Endothelial cell of umbilical vein (primary cell): ENCODE measurements at places on chromosomes 3 and 15. TPM values are rescaled to one million over a fixed set of nuclear protein-coding genes. Genes with fewer than 3 reads are reported as not detected.
A peak's percentile ranks its signal among the peaks of the same experiment; 100 is the strongest.

Gene TM4SF4
- total RNA-seq, result not detected in 2 replicates

- no peak overlapping the region for H3K4me3 ChIP-seq
- H3K36me3 ChIP-seq, result no peaks in the 10 kb centered on the region
- H3K27ac ChIP-seq, result no peak overlapping the region
- no peak for DNase-seq
- H3K27me3 ChIP-seq, result peaks cover 9% of the 10 kb centered on the region
These were observed 31.2 kb upstream of the RIOX2 start for GRCh38 chr3:98003306-98003969.

Gene ACTC1
- total RNA-seq, result not detected in 2 replicates

Gene CXCR6
- total RNA-seq, result not detected in 2 replicates

DNA sequence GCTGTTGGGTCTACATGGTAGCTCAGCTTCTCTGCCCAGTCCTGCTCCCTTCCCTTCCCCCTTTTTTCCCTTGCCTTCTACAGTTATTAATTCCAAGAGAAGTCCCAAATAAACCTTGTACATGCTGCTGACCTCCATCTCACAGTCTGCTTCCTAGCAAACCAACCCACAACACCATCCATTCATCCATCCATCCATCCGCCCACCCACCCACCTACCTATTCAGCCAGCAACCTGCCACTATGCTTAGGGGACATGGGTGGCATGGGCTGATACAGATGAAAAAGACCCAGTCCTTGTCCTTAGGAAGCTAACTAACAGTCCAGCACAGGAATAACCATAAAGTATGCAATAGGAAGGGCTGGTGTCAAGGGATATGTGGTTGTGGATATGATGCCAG is 5.7 kb downstream of the TNFAIP8L3 start:
- no peak overlapping the region for H3K4me3 ChIP-seq
- DNase-seq, result no peak
- H3K4me1 ChIP-seq, result peaks cover 70% of the 10 kb centered on the region
- H3K27ac ChIP-seq, result no peak overlapping the region
- no peaks in the 10 kb centered on the region for H3K27me3 ChIP-seq

DNA sequence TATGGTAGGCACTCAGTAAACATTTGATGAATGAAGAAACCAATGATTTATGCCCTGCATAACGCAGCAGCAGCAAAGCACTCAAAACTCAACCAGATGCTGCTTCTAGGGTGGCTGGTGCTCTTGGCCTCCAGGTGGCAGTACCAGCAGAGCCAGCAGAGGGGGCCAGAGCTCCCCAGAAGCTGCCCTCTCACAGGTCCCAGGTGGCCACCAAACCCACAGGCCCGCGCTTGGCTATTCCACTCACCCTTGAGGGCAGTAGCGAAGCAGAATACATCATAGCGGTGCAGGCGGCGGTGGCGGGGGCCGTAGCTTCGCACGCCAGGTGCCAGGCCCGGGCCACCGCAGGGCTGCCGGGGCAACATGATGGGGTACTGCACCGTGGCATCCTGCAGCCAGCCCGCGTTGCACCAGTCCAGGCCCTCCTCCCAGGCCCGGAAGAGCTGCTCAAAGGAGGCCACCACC is 16.6 kb downstream of the HAPLN3 start:
- H3K36me3 ChIP-seq, result no peaks in the 10 kb centered on the region
- H3K27ac ChIP-seq, result no peak overlapping the region
- no peaks in the 10 kb centered on the region for H3K4me1 ChIP-seq
- no peaks in the 10 kb centered on the region for H3K27me3 ChIP-seq
- DNase-seq, result peak; percentile 39

DNA sequence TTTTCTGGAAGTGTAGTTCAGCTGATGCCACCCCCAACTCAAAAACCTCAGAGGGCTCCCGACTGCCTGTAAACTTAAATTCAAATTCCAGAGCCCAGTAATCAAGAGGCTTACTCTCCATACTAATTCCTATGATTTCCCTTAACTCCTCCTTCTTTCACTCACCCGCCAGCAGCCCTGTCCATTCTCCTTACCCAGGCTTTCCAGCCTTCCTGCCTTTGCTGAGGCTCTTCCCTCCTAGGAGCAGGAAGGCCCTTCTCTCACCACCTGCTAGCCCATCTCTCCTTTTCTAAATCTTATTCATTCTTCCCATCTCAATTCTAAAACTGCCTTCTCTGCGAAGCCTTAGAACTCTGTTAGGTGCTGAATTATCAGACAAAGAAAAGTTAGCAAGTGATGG is 30.4 kb downstream of the RORA start:
- H3K4me3 ChIP-seq, result no peak overlapping the region
- no peaks in the 10 kb centered on the region for H3K36me3 ChIP-seq
- no peak overlapping the region for H3K27ac ChIP-seq
- H3K27me3 ChIP-seq, result peaks cover 4% of the 10 kb centered on the region
- no peak for DNase-seq

Gene CACNA1D
- not detected in 2 replicates for total RNA-seq

- DNase-seq, result no peak
- H3K36me3 ChIP-seq, result no peaks in the 10 kb centered on the region
- no peak overlapping the region for H3K4me3 ChIP-seq
- H3K4me1 ChIP-seq, result no peaks in the 10 kb centered on the region
These were observed 266.4 kb upstream of the TBC1D5 start for GRCh38 chr3:18008706-18009368.

DNA sequence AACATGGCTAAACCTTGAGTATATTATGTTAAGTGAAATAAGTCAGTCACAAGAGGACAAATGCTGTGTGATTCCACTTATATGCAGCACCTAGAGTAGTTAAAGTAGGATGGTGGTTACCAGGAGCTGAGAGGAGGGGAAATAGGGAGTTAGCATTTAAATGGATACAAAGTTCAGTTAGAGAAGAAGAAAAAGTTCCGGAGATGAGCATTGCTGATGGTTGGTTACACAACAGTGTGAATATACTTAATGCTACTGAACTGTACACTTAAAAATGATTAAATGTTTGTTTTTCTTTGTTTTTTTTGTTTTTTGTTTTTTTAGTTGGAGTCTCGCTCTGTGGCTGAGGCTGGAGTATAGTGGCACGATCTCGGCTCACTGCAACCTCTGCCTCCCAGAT is 67.7 kb upstream of the OSTN start:
- DNase-seq, result no peak
- H3K4me3 ChIP-seq, result no peak overlapping the region
- no peaks in the 10 kb centered on the region for H3K4me1 ChIP-seq
- no peak overlapping the region for H3K27ac ChIP-seq
- no peaks in the 10 kb centered on the region for H3K27me3 ChIP-seq
- H3K36me3 ChIP-seq, result no peaks in the 10 kb centered on the region

- peaks cover 5% of the 10 kb centered on the region for H3K27me3 ChIP-seq
- no peak for DNase-seq
These were observed 18.7 kb downstream of the TMPRSS7 start for GRCh38 chr3:112053229-112053628.

DNA sequence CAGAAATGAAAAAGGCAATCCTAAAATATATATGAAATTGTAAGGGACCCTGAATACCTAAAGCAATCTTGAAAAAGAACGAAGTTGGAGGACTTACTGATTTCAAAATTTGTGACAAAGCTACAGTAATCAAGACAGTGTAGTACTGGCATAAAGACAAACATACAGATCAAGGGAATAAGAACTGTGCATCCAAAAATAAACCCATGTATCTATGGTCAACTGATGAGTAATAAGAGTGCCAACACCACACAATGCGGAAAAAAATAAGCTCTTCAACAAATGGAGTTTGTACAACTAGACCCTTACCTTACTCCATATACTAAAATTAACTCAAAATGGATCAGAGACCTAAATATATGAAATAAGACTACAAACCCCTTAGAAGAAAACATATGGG is 29.6 kb downstream of the GSK3B start:
- H3K27me3 ChIP-seq, result no peaks in the 10 kb centered on the region
- no peaks in the 10 kb centered on the region for H3K36me3 ChIP-seq
- no peak for DNase-seq
- H3K4me3 ChIP-seq, result no peak overlapping the region
- H3K4me1 ChIP-seq, result no peaks in the 10 kb centered on the region

- no peaks in the 10 kb centered on the region for H3K4me1 ChIP-seq
- no peaks in the 10 kb centered on the region for H3K27me3 ChIP-seq
- H3K4me3 ChIP-seq, result no peak overlapping the region
- H3K36me3 ChIP-seq, result no peaks in the 10 kb centered on the region
These were observed 90.7 kb downstream of the CNTN6 start for GRCh38 chr3:1183320-1184048.

DNA sequence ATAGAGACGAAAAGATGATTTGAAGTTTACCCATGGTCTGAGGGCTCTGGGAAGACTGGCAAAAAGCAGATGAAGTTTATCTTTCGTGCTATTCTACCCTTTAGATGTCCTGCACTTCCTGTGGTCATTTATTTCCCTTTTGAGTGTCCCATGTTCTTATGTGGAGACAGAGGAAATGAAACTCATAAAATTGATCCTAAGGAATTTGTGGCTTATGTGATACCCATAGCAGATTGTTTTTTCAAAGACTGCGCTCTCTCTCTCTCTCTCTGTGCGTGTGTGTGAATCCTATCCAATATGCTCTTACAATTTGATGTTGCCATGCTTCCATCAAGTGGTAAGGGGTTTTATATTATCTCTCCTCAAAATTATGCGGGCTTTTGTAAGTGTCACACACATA is 607.5 kb upstream of the DPPA4 start:
- H3K36me3 ChIP-seq, result no peaks in the 10 kb centered on the region
- DNase-seq, result no peak
- no peak overlapping the region for H3K4me3 ChIP-seq
- no peaks in the 10 kb centered on the region for H3K4me1 ChIP-seq

DNA sequence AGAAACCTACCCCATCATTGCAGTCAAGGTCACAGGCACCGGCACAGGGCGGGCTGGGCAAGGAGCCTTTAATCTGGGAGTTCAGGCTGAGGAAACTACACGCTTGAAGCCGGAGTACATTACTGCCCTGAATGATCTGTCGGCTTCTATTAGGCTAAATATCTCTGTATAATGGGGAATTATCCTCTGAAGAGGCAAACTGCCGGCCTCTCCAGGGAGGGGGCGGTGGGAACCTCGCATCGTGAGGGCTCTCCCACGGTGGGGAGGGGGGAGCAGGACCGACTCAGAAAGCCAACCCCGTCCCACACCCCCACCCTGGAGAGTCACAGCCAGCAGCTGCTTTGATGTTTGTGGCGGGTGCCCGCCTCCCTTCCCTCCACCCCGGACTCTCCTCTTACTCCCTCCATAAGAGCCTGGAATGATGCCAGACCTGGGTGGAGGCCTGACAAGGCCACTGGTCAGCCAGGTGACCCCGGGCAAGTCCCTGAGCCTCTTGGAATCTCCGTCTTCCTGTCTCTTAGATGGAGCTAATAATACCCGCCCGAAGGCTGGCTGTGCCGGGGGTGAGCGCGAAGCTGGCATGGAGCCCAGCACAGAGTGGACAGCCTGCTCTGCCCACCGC is 63.4 kb upstream of the LINGO1 start:
- peaks cover 8% of the 10 kb centered on the region for H3K27me3 ChIP-seq
- no peaks in the 10 kb centered on the region for H3K4me1 ChIP-seq
- no peak for DNase-seq
- no peak overlapping the region for H3K4me3 ChIP-seq

- no peak overlapping the region for H3K4me3 ChIP-seq
- no peaks in the 10 kb centered on the region for H3K4me1 ChIP-seq
- peaks cover 24% of the 10 kb centered on the region for H3K36me3 ChIP-seq
- no peak overlapping the region for H3K27ac ChIP-seq
- DNase-seq, result no peak
These were observed 63.3 kb downstream of the SENP2 start for GRCh38 chr3:185649414-185649813.

GRCh38 chr3:17130956-17131355 is 246.2 kb downstream of the PLCL2 start:
- DNase-seq, result no peak
- H3K4me3 ChIP-seq, result no peak overlapping the region
- H3K27me3 ChIP-seq, result no peaks in the 10 kb centered on the region
- no peak overlapping the region for H3K27ac ChIP-seq
- H3K36me3 ChIP-seq, result no peaks in the 10 kb centered on the region
- H3K4me1 ChIP-seq, result no peaks in the 10 kb centered on the region

- no peak overlapping the region for H3K4me3 ChIP-seq
- no peak for DNase-seq
- no peaks in the 10 kb centered on the region for H3K4me1 ChIP-seq
- peaks cover 13% of the 10 kb centered on the region for H3K27me3 ChIP-seq
These were observed 18.1 kb downstream of the CRABP1 start for GRCh38 chr15:78358102-78358870.

- no peak overlapping the region for H3K4me3 ChIP-seq
- H3K4me1 ChIP-seq, result peaks cover under 1% of the 10 kb centered on the region
- no peaks in the 10 kb centered on the region for H3K27me3 ChIP-seq
- DNase-seq, result no peak
These were observed 144.1 kb downstream of the FILIP1L start for GRCh38 chr3:99970198-99970597.

Gene CCDC80
- total RNA-seq, result 59.3 and 77.2 TPM in 2 replicates

Gene GOLIM4
- 39.7 and 40.8 TPM in 2 replicates for total RNA-seq

DNA sequence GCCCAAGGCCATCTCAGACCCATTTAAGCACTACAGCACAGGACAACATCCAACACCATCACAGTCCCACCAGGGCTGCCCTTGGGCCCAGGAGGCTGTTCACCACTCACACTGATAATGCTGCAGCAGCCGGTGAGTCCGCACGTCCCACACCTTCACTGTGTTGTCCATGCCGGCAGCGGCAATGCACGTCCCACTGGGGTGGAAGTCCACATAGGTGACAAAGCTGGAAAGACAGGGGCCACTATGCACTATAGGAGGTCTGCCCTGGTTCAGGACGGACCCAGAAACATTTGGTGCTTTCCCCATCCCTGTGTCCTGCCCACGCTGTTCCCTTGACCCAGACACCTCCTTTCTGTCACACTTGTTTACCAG is 8.5 kb downstream of the POC1A start:
- no peak overlapping the region for H3K27ac ChIP-seq
- H3K27me3 ChIP-seq, result no peaks in the 10 kb centered on the region
- DNase-seq, result no peak
- peaks cover 11% of the 10 kb centered on the region for H3K36me3 ChIP-seq
- H3K4me1 ChIP-seq, result no peaks in the 10 kb centered on the region

Gene RAD51
- 29.7 and 30.9 TPM in 2 replicates for total RNA-seq

Gene SLC9C1
- total RNA-seq, result 0.09 TPM in 1 of 2 replicates, not detected in the other

DNA sequence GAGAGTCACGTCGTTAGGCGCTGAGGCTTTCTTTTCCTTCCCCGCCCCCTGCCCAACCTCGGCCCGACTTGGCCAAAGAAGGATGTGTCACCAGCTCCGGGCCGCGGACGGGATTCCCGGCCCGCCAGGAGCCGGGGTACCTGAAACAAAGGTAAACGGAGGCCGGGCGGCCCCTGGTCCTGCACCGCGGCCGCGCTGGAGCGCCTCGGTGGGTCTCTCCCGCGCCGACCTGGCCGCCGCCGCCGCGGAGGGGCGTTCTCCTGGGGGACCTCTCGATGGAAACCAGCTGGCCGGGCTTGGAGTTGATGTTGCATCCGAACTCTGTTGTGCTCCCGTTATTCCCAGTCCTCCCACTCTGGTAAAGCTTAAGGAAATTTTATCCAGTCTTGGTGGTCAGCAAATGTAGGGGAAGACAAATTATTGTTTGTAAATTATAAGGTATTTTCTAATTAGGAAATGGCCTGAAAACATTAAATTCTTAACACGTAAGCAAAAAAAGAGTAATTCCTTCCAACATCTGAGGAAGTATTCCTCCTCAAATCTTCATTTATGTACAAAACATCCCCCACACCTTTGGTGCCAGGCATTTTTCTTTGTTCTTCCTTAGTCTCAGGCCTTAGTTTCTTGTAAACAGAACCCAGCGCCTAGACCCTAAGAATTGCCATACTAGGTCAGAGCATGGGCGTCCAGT is 888 bp downstream of the PPP2R3A start:
- peak overlapping the region; percentile 92 for H3K4me3 ChIP-seq
- DNase-seq, result no peak
- no peaks in the 10 kb centered on the region for H3K36me3 ChIP-seq
- peaks cover 10% of the 10 kb centered on the region for H3K4me1 ChIP-seq
- peaks cover 5% of the 10 kb centered on the region for H3K27me3 ChIP-seq
